SJCRH30 (cell line): ENCODE measurements at places on chromosomes 12 and 14.

- DNase-seq, result no peak
- H3K27ac ChIP-seq, result no peak overlapping the region
- no peaks in the 10 kb centered on the region for H3K27me3 ChIP-seq
- H3K4me3 ChIP-seq, result no peak overlapping the region
- H3K36me3 ChIP-seq, result no peaks in the 10 kb centered on the region
Measured at GRCh38 chr12:93698307-93699092, 21.3 kb downstream of the CRADD start.

DNA sequence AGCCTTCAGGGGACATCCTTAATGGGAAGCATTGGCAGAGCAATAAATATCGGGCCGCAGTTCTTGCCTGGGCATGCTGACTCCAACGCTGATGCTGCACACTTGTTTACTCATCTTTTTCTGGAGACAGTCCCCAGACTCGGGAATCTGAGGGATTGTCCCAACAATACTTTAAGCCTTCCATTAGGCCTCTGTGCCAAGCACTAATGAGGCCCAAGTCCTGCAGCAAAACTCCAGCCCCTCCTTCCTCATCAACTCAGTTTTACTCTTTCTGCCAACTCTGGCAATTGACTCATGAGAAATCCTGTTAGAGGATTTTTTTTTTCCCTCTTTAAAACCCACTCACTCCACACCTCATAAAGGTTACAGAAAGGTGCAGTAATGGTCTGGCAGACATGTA is 233.4 kb upstream of the PELI2 start:
- no peak overlapping the region for H3K27ac ChIP-seq
- DNase-seq, result no peak
- H3K27me3 ChIP-seq, result no peaks in the 10 kb centered on the region
- H3K4me3 ChIP-seq, result no peak overlapping the region

DNA sequence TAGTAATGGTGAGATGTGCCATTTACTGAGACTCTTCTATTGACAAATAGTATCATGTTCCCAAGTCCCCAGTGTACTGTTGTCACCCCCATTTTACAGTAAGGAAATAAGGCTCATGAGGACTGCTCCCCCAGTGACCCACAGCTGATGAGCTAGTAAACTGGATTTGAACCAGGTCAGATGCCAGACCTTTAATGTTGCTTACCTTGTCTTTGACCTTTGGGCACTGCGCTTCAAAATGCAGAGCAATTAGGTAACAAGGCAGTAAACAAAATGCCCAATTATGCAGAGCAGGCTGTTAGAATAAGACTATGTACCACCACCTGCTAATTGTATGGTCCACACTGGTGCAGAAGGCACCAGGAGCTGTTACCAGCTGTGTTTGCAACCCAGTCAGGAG is 38.5 kb upstream of the RIN3 start:
- H3K4me3 ChIP-seq, result no peak overlapping the region
- no peak overlapping the region for H3K27ac ChIP-seq
- no peaks in the 10 kb centered on the region for H3K27me3 ChIP-seq
- no peaks in the 10 kb centered on the region for H3K36me3 ChIP-seq
- DNase-seq, result no peak
- no peaks in the 10 kb centered on the region for H3K4me1 ChIP-seq

- H3K4me3 ChIP-seq, result no peak overlapping the region
- H3K36me3 ChIP-seq, result no peaks in the 10 kb centered on the region
- DNase-seq, result no peak
- H3K27me3 ChIP-seq, result no peaks in the 10 kb centered on the region
- no peaks in the 10 kb centered on the region for H3K4me1 ChIP-seq
- H3K27ac ChIP-seq, result no peak overlapping the region
Measured at GRCh38 chr14:51821822-51822221, 38.6 kb upstream of the GNG2 start.
